ENCODE measurements at places on chromosomes 6 and 20.

DNA sequence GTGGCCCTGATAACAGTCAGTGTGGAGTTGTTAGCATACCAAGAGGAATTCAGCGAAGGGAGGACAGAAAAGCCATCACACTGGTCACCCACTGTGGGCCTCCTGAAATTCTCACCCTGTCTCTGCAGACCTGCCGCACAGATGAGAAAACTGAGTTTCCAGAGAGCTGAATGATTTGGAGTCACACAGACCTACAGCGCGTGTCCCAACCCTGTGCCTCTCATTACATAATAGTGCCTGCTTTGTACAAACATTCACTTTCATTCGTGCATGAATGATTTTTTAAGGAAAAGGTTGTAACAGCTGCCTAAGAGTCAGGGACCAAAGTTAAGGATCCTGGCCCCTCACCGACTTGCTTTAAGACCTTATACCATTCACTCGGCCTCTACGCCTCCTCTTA, 62.7 kb downstream of the THBS2 start:
- no peak for DNase-seq

DNA sequence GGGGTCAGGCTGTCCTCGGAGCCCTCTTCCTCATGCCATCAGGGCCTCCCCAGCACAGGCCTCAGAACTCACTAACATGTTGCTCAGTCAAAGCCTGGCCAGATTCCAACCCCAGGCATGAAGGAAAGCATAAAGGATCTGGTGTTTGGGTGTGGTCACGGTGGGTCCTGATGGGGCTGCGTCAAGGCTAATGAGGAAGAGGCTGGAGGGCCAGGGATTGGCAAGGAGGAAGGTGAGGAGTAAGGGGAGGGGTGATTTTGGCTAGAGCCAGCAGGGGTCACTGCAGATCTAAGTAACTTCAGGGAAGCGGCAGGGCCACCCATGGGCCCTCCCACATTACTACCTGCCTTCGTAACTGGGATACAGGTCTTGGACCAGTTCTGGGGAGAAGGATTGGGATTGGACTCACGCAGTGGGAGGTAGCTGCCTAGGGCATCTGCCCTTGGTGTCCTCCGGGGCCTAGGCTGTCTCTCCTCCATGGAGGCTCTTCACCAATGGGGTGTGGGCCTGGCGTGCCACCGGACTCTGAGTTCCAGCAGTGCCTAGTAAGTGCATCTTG, 36.2 kb upstream of the MRPS18A start:
- peak; percentile 79 for DNase-seq

DNA sequence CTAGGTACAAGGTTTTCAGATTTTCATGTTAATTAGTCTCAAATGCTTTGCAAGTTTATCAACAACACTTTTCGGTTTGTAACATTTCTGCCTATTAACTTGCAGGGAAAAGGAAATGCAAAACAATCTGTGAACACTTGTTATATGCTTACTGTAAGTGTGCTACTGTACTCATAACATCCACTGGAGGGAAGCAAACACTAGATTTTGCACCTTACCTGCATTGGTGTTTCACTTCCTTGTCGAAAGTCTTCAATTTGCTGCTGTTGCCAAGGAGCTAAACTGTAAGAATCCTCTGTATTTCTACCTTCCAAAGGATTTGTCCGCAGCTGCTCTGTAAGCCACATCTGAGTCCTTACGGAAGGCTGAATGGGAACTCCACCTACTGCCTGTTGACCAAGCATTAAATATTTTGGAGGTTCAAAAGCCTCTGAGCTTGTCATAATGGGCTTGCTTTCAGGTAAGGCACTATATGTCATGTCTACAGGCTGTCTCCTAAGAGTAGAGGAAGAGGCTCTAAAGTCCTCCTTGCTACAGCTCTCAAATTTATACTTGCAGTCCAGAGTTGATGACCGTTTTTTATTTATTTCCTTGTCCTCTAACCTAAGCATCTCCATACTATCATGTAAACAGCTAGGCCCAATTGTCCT, 17.3 kb downstream of the PLN start:
- peak; percentile 18 for DNase-seq

GRCh38 chr20:64244281-64244805, 11.2 kb upstream of the PCMTD2 start:
- DNase-seq = no peak
